ENCODE measurements at places on chromosomes 2 and 18. TPM values are rescaled to one million over a fixed set of nuclear protein-coding genes. Genes with fewer than 3 reads are reported as not detected.
A peak's percentile ranks its signal among the peaks of the same experiment; 100 is the strongest.

DNA sequence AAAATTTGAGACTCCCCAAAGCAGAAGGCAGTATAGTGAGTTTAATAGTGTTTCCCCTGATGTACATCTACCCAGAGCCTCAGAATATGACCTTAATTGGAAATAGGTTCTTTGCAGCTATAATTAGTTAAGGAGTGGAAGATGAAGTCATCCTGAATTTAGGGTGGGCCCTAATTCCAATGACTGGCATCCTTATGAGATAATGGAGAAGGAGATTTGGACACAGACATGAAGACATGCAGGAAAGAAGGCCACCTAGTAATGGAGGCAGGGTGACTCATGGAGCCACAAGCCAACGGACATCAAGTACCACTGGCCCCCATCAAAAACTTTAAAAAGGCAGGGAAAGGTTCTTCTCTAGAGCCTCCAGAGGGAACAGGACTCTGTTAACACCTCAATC is 308.9 kb downstream of the TXNL1 start:
- H3K4me3 ChIP-seq = no peak overlapping the region
- H3K27me3 ChIP-seq = no peaks in the 10 kb centered on the region
- no peak for DNase-seq
- H3K4me1 ChIP-seq = peaks cover 21% of the 10 kb centered on the region
- no peaks in the 10 kb centered on the region for H3K36me3 ChIP-seq
- no peak overlapping the region for H3K27ac ChIP-seq

DNA sequence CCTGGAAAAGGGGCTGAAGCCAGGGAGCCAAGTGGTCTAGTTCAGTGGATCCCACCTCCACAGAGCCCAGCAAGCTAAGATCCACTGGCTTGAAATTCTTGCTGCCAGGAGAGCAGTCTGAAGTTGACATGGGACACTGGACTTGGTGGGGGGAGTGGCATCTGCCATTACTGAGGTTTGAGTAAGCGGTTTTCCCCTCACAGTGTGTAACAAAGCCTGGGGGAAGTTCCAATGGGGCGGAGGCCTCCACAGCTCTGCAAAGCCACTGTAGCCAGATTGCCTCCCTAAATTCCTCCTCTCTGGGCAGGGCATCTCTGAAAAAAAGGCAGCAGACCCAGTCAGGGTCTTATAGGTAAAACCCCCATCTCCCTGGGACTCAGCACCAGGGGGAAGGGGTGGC is 144.4 kb downstream of the PTPRM start:
- H3K4me3 ChIP-seq = no peak overlapping the region
- no peak for DNase-seq
- H3K4me1 ChIP-seq = no peaks in the 10 kb centered on the region
- H3K36me3 ChIP-seq = no peaks in the 10 kb centered on the region
- H3K27me3 ChIP-seq = no peaks in the 10 kb centered on the region

ZC3H6 gene
- total RNA-seq = 4.3 TPM

SPR gene
- total RNA-seq = 17.0 TPM

DNA sequence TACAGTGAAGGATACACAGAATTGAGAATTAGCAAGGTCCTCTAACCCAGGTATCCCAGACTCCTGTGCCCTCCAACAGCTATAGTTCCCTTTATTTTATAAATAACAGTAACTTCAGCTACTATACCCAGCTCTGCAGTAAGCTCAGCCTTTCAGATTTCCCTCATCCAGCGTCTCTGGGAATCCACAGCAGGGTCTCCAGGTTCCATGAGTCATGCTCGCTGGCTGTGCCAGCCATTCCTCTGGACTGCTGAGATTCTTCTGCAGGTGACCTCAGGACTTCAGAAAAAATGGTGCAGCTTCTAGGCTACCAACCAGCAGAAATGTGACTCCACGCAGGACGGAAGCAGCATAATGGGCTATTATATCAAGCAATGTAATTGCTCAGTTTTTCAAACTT is 419.3 kb downstream of the ZNF516 start:
- no peaks in the 10 kb centered on the region for H3K4me1 ChIP-seq
- no peak for DNase-seq
- no peaks in the 10 kb centered on the region for H3K27me3 ChIP-seq
- H3K36me3 ChIP-seq = no peaks in the 10 kb centered on the region

- no peak overlapping the region for H3K4me3 ChIP-seq
- peaks cover 4% of the 10 kb centered on the region for H3K4me1 ChIP-seq
- no peak overlapping the region for H3K27ac ChIP-seq
- no peaks in the 10 kb centered on the region for H3K27me3 ChIP-seq
Observed at GRCh38 chr2:9518780-9519179, 36.9 kb downstream of the ADAM17 start.

SH3BP4 gene
- total RNA-seq = 113 TPM

GRCh38 chr2:151289972-151290866 is 751 bp upstream of the NMI start:
- no peaks in the 10 kb centered on the region for H3K27me3 ChIP-seq
- no peaks in the 10 kb centered on the region for H3K36me3 ChIP-seq
- DNase-seq = peak; percentile 80
- peak overlapping the region; percentile 92 for H3K27ac ChIP-seq

DNA sequence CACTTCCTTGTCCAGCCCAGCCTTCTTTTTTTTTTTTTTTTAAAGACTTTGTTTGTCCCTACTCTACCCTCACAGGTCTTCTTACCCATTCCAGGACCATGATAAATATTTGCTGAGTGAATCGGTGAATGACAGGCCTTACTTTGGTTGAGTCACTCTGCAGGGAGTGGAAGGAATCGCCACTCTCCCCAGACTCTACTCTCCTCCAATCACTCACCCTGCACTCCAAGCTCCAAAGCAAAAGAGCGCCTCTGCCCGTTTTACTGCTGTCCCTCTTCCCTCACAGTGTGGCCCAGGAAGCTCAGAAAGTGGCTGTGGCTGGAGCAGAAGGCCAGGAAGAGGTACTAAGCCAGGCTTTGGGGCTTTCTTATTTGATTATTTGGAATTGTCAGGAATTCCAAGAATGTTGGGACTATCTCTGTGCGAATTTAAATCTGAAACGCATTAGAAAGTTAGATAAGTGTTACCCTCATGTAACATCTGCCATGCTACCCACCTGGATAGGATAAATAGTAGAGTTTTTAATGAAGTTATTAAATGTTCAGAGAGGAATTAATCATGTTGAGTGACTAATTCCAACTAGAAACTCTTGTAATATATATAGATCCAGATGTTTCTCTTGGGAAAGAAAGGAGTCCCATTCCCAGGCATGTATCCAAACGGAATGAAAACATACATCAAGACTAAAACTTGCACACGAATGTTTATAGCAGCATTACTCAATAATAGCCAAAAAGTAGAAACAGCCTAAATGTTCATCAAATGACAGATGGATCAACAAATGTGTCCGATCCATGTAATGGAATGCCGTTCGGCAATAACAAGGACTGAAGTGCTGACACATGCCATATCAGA is 43.0 kb upstream of the CHMP1B start:
- no peak overlapping the region for H3K4me3 ChIP-seq
- no peak for DNase-seq
- H3K27me3 ChIP-seq = no peaks in the 10 kb centered on the region
- H3K4me1 ChIP-seq = peaks cover 14% of the 10 kb centered on the region
- H3K27ac ChIP-seq = peak overlapping the region; percentile 35

CUL3 gene
- total RNA-seq = 59.5 TPM

UGT1A1 gene
- not detected for total RNA-seq

TWIST2 gene
- 9.4 TPM for total RNA-seq

MC5R gene
- total RNA-seq = 0.36 TPM

TANC1 gene
- total RNA-seq = 34.7 TPM

DNA sequence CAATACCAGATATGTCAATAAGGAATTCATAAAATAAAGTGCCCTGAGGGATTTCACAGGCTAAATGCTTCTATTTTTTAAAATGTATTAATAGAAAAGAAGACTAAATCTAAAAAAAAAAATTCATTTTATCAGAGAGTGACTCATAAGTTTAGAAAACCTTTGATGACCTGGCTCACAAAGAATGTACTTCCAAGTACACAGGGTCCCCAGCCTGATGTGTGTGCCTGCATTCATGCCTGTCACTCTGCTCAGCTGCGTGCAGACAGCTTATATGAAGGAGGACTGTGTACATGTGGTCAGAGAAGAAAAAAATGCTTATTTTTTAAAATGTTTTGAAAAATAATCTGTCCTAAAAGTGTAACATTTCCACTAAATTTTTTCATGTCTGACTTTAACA is 3.0 kb upstream of the CPS1 start:
- DNase-seq = no peak
- no peaks in the 10 kb centered on the region for H3K36me3 ChIP-seq
- H3K4me3 ChIP-seq = no peak overlapping the region

DNA sequence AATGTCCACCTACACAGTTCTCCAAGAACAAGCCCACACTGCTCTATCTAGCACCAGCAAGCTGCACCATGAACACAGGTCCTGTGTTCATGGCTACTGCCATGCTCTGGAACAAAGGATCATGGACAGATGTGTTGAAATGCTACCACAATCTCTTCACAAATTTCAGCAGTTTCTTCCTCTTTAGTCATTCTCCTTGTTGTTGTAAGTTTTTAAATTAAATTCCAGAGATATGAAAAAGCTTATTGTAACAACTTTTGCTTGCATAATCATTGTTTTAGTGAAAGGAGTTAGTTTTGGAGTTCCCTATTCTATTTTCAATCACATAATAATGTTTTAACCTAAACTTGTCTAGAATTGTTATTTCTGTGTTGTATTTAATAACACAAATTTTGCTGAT is 17.2 kb upstream of the NAPG start:
- H3K4me1 ChIP-seq = no peaks in the 10 kb centered on the region
- no peak for DNase-seq
- peaks cover 16% of the 10 kb centered on the region for H3K27me3 ChIP-seq
- H3K27ac ChIP-seq = no peak overlapping the region

DNA sequence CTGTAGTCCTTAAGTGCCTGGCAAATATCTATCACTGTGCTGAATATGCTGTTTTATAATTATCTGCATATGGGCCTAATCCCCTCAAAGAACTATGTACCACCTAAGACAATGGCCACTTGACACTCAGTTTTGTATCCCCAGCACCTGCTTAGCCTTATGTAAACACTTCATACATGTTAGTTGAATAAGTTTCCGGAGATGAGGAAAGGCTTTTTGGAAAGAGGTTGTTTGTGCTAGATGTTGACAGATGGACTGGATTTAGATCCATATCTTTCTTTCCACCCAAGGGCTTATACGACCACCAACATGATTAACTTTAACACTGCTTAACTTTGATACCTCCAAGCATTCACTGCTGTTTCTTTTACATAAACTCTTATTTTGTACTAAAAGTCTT is 63.3 kb downstream of the FAM228A start:
- DNase-seq = no peak
- no peaks in the 10 kb centered on the region for H3K36me3 ChIP-seq
- H3K27ac ChIP-seq = no peak overlapping the region
- no peak overlapping the region for H3K4me3 ChIP-seq
- no peaks in the 10 kb centered on the region for H3K27me3 ChIP-seq
- H3K4me1 ChIP-seq = no peaks in the 10 kb centered on the region

DNA sequence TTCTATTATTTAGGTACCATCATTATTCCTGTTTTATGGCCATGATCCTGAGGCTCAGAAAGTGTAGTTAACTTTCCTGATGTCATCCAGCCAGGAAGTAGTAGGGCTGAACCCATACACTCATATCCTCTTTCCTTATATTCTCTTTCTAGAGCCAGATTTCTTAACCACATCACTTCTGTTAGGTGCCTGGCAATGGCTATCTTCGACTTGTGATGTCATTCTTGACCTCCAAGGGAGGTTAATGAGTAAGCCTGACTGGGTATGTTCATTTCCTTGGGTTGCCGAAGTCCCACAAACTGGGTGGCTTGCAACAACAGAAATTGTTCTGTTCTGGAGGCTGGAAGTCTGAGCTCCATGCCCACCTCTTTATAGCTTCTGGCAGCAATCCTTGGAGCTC is 43.4 kb downstream of the ITGB6 start:
- peaks cover 13% of the 10 kb centered on the region for H3K4me1 ChIP-seq
- peak; percentile 29 for DNase-seq
- H3K4me3 ChIP-seq = no peak overlapping the region
- no peaks in the 10 kb centered on the region for H3K36me3 ChIP-seq
- H3K27me3 ChIP-seq = no peaks in the 10 kb centered on the region

- H3K27me3 ChIP-seq = no peaks in the 10 kb centered on the region
- DNase-seq = no peak
- H3K36me3 ChIP-seq = no peaks in the 10 kb centered on the region
- no peak overlapping the region for H3K4me3 ChIP-seq
- H3K27ac ChIP-seq = peak overlapping the region; percentile 58
- H3K4me1 ChIP-seq = peaks cover 32% of the 10 kb centered on the region
Observed at GRCh38 chr2:171958475-171958874, 36.2 kb downstream of the HAT1 start.

Data from osteoblast (primary cell).